ENCODE measurements at places on chromosomes 4 and X.
A peak's percentile ranks its signal among the peaks of the same experiment; 100 is the strongest.

- peak; percentile 74 for DNase-seq
These were observed at the start of gene CCSER1 for GRCh38 chr4:90127223-90127705. Gene CCSER1, plus strand, starts transcription at chr4:90127394.

DNA sequence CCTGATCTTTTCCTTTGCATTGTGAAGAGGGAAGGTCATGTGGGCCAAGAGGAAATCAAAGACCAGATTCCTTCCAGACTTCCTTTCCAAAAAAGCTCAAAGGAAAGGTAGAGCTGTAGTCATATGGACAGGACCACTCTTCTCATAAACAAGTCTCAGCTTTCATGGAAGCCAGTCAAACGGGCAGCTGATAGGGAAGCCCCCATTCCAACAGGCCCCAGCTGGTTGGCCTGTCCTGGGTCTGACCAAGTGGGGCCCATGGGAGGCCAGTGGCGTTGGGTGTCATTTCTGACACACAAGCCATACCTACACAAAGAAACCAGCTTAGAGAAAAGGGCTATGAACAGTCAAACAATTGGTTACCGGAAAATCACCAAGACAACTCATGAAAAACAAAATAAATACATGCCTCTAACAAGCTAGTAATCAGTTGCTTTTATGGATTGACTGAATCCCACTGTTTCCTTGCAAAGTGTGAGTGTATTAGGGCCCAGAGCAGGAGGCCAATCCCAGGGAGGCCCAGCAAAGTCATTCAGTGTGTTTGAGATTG lies 149.6 kb upstream of the MAMLD1 start:
- DNase-seq, result no peak

DNA sequence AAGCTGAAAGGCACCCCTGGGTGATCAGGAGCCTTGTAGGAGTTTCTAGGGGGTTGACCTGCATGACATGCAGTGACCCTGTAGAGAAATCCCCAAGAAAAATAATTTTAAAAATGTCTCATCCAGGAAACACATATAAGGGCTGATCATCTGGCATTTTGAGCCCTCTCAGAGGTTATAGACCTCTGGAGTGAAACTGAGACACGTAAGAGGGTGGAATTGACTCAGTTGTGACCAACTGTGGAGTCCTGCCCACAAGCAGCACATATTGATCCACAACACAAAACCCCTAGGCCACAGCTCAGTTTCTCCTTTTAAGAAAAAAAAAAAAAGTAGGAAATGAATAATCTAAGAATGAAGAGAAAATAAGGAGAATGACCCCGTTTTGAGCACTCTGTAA lies 32.5 kb upstream of the MTMR8 start:
- DNase-seq, result no peak

- DNase-seq, result no peak
These were observed 66.3 kb upstream of the TRIM2 start for GRCh38 chr4:153137677-153138630.

GRCh38 chrX:124940531-124940930 lies 379.1 kb upstream of the TEX13C start:
- no peak for DNase-seq

DNA sequence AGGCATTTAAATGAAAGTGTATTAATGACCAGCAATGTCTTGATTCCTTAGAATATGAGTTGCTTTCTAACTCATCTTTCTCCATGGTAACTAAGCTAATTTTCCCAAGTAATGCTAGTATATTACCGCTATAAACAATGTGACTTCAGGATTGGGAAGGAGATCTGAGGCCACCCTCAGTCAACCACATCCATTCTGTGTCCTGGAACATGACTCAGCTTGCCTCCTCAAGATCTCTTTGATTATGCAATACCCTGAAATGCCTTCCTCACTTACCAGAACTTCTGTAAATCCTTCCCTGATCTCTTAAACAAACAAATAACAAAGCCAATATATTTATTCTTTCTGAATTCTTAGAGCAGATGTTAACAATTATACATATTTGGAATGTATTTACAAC lies 1495.5 kb downstream of the PCDH18 start:
- no peak for DNase-seq

GRCh38 chr4:140777386-140777785 lies 21.2 kb upstream of the TBC1D9 start:
- DNase-seq, result no peak

DNA sequence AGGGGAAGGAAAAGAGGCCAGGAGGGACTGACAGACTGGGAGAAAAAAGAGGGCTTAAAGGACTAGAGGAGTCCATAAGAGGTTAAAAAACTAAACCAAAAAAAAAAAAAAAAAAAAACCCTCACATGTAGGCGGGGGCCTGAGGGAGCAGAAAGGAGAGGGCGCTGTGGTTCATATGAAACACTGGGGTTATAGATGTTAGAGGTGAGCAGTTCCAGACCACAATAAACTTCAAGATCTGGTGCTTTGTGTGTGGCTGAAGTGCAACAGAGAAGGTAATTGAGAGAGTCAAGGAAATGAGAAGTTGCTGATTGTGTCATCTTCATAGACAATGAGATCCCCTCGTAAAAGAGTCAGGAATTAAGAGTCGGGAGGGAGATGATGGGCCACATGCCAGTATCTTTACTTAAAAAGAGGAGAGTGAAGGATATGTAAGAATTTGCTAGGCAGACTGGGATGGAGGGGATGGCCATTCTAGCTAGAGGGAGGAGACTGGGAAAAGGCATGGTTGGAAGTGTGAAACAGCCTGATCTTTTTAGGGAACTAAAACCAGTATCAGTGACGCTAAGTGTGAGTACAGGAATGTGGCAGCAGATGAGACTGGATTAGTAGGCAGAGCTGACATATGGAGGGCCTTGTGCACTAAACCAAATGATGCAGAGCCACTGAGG lies 18.4 kb upstream of the OGT start:
- peak; percentile 66 for DNase-seq

DNA sequence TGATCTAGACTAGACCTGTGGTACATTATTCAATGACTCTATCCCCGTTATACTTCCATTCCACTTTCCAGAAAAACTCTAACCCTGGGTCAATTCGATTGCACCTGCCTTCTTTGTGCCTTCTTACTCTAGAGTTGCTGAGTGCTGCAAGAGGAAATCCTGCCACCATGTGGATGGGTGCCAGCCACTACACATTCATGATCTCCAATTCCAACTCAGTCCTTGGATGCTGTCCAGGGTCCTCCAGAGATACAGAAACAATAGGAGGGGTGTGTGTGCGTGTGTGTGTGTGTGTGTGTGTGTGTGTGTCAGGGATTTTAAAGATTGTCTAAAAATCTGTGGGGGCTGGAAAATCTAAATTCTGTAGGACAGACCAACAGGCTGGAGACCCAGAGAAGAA lies 42.9 kb upstream of the INTS6L start:
- DNase-seq, result peak; percentile 10

- DNase-seq, result peak; percentile 64
These were observed 4.7 kb downstream of the RASGEF1B start for GRCh38 chr4:81466841-81467671.

DNA sequence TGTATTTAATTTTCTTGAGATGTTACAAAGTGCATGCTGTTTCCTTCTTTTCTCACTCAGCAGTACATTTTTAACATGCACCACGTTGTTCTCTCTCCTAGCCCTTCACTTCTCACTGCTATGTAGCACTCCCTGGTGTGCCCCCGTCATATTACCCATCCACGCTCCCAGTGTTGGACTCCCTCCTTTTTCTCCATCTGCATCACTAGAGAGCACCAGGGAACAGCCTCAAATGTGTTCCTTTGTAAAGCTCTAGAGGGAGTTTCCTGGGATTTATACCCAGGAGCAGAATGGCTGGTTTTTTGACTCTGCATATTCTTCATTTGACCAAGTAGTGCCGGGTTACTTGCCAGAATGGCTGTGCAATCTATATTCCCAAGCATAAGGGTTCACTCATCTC lies 240.3 kb upstream of the ANXA3 start:
- DNase-seq, result no peak

DNA sequence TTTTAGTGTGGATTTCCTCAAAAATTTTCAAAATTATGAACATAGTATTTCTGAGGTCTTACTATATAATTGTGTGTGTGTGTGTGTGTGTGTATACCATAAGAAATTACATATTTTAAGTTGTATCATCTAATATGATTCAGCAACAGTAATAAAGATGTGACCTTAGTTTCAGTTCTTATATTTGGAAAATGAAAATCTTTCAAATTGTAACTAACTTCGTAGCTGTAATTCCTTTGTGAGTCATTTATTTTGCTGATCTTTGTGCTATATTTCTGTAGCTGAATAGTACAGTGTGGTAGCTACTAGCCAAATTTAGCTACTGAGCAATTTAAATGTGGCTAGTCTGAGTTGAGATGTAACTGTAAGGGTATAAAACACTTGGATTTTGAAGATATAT lies 116.4 kb downstream of the RAP1GDS1 start:
- no peak for DNase-seq

DNA sequence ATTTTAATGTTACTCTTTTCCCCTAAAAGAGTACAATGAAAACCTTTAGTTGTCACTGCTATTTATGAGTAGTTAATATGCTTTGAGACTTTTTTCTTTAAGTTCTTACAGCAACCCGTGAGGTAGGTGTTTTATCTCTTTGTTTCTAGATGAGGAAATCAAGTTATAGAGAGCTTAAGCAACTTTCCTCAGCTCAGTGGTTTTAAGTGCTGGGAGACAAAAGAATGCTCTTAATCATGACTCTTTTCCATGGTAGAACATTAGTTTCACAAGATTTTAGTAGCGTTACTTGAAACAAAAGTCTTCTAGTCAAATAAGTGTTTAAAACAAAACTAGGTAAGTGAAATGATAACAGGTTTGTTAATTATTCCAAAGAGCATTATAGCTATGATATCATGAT lies 354.7 kb upstream of the PITX2 start:
- no peak for DNase-seq

GRCh38 chr4:146347822-146348221 lies 133.5 kb downstream of the REELD1 start:
- DNase-seq, result no peak

DNA sequence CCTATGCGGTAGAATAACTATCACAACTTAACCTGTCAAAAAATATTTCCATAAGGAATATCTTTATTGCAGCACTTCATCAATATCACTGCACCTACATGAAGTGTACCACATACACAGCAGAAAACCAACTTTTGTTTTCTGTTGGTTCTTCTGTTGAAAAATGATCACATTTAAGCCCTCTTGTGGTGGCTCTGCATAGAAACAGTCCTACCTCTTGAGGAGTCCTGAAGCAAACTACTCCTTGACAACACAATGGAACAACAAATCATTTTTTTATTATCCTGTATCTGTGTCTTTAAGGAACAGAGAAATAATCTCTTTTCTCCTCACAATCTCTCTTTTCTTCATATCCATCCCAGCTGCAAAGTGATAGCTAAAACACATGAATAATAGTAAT lies 39.8 kb upstream of the ATOH1 start:
- DNase-seq, result no peak

DNA sequence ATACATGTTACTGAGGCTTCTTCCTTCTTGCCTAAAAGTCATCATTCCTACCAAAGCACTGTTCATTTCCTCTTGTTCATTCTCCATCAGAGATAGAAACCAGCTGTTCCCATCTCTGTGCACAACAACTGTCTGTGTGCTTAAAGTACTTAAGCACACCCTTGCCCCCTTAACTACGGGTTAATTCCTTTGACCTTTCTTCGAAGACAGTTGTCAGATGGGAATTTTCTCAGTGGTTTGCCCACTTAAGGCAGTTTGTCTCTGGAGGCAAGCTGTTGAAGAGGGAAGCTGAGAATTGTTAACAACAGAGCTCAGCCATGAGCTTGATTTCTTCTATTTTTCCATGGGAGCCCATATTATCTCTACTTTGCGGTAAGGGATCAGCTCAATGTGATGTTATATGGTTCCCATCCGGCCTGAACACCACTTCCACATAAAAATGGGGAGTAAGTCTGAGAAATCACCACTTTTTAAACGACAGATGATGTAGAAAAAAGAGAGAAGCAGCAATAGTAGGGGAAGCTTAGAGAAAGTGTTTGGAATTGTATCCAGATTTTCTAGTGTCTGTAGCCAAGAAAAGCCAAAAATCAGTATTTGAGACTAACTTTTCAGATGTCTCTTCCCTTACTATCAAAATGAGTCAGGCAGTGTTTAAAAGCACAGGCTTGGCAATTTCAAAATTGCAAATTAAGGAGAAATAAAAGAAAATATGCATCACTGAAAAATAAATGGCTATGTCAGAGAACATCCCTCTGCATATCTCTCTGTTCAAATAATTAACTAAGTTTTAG lies 194.4 kb downstream of the SLIT2 start:
- DNase-seq, result no peak

DNA sequence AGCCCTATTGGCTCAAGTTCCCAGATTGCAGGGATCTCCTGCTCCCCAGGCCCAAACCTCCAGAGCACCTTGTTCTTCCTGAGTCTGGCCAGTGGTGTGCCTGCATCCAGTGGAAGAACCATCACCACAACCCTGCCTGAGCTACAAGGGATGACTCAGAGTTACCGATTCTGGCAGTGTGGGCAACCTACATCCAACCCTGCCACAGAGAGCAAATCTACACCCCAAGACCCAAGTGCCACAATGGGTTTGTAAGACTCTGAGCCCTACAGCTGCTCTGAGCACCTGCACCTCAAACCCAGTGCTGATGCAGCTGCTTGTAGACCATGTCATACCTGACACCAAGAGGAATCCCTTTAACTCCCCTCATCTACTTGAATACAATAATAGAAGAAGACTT lies 110.0 kb downstream of the SOWAHB start:
- no peak for DNase-seq

GRCh38 chrX:110045421-110045820 lies 42.5 kb downstream of the TMEM164 start:
- no peak for DNase-seq

- no peak for DNase-seq
These were observed 25.5 kb downstream of the MID2 start for GRCh38 chrX:107851215-107851614.

DNA sequence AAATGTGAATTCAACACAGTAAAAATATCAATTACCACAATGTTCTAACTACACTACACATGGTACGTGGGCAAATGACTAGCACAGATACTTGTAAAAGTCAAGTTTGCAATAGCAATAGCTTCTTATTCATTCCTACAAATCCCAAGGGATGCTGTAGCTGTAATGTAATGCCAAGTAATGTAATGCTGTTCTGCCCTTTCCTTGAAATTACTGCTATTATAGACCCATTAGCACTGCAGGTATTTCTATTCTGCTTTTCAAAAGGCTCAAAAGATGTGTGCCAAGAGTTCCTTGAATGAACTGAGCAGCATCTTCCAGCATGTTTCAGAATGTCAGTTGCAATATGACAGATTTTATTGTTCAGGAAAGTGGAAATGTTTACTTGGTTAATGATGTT lies 129.9 kb upstream of the BANK1 start:
- DNase-seq, result no peak

DNA sequence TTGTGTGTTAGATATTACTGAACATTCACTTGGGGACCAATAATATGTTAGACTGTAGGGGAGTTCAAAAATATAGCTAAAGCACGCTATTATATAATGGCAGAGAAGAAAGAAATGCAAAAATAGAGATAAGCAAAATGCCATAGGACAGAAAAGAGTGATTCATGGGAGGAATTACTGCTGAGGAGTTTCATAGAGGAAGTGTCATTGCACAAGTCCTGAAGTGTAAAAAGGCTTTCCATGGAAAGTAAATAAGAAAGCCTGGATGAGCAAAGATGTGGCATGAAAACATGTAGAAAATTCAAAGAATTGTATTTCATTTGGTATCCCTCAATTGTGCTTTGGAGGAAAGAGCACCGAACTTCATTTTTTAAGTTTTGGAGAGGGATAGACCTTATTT lies 14.5 kb downstream of the HMGB2 start:
- DNase-seq, result no peak

Data from CD4-positive, alpha-beta T cell (primary cell).